ENCODE measurements at places on chromosomes 13 and 19. TPM values are rescaled to one million over a fixed set of nuclear protein-coding genes. Genes with fewer than 3 reads are reported as not detected.

NEK5 gene
- total RNA-seq: 0.29 TPM

LRRC63 gene
- 0.42 TPM for total RNA-seq

PRR22 gene
- 1.00 TPM for total RNA-seq

DNA sequence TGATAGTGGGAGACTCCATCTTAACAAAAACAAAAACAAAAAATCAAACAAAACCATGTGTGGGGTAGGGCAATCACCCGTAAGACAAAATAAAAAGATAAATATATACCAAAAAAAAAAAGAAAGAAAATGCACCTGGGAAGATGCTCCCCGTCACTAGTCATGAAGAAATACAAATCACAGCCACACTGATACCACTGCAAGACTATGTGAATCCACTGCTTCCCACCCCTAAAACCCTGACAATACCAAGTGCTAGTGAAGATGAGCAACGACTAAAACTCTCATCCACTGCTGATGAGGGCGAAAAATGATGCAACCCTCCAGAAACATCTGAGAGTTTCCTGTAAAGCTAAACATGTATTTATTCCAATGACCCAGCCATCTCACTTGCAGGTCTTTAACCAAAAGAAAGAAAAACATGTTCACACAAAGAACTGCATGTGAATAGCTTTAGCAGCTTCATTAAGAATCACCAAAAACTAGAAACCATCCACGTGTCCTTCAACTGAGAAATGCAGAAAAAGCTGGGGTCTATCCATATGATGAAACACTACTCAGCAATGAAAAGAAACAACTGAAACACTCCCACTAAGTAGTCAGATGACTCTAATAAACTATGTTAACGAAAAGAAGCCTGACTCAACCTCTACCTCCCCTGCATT lies 31.7 kb downstream of the BRD4 start:
- DNase-seq: no peak

DNA sequence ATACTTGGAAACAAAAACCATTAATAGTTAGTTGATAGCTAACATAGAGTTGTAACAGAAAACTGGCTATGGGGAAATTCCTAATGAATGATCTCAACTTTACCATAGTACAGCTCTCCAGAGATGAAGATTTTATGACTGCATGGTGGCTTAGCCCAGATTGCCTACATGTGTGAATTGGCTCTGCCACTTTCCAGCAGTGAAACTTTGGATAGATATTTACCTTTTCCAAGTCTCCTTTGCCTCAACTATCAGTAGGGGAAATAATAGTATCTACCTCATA lies 161.1 kb downstream of the LACC1 start:
- no peak for DNase-seq

OR4F17 gene
- total RNA-seq: not detected

- DNase-seq: peak; percentile 64
Measured at GRCh38 chr13:112879283-112879833, 89.7 kb upstream of the MCF2L start.

DNA sequence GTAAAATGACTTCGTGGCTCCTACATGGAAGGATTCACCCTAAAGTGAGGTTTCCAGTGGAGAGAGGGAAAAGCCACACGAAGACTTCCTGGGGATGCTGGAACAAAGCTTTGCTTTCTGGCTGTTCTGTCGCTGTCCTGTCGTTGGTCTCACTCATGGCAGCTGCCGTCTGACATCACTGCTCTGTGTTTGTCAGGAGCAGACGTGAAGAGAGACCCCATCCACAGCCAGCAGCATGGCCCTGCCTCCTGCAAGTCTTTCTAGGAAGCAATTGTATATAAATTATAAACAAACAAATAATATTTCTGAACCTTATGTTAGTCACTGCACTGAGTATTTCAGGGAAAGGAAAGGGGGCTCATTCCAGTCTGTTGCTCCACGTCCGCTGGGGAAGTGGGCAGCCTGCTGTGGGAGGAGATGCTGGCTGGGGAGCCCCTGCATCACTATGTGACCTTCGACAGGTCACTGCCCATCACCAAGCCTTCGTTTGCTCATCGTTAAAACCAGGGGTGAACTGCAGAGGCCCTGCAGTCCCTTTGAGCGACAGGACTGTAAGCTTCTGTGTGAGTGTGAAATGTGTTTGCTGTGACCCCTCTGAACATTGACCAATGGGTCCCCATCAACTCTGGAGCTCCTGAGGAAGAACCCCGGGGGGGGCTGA lies 151.0 kb downstream of the DCT start:
- no peak for DNase-seq

ZNF714 gene
- total RNA-seq: 3.5 TPM

TBXA2R gene
- total RNA-seq: 46.9 TPM

DNA sequence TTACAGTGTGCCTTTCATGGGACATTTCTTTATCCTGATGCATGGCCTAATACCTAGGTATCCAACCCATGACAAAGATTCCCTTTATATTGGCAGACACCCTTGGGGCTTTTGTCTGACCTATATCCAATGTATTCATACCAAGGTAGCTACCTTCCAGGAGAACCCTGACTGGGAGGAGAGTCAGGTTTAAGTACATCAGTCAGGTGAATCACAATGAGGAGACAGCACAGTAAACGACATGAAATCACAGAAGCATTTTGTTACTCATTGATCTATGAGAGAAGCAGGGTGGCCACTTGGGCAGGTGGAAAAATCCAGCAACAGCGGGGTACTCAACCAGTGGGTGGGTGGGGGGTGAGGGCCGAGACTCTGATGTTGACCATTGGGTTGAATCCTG lies 527.4 kb upstream of the ATXN8OS start:
- no peak for DNase-seq

DNA sequence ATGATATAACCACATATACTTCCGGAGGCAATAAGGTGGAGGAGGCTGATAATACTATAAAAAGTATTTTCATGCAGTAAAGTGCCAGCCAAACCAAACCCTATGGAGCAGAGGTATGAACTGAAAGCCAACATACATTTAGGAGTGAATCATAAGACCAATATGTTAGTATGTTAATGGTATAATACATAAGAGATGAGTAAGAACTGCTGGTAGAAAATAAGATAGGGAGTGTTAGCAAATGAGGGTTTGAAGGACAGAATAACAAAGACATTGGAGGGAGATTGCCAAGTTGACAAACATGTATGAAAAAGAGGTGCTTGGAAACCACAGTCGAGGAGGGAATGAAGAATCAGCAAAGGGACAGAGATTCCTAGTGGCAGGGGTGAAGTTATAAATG lies 10.8 kb downstream of the ENOX1 start:
- DNase-seq: no peak

All from posterior vena cava (tissue), 2 donors.